ENCODE measurements at places on chromosomes 12 and 14.

GRCh38 chr12:64669270-64669842 lies 59.1 kb downstream of the RASSF3 start:
- DNase-seq: no peak

DNA sequence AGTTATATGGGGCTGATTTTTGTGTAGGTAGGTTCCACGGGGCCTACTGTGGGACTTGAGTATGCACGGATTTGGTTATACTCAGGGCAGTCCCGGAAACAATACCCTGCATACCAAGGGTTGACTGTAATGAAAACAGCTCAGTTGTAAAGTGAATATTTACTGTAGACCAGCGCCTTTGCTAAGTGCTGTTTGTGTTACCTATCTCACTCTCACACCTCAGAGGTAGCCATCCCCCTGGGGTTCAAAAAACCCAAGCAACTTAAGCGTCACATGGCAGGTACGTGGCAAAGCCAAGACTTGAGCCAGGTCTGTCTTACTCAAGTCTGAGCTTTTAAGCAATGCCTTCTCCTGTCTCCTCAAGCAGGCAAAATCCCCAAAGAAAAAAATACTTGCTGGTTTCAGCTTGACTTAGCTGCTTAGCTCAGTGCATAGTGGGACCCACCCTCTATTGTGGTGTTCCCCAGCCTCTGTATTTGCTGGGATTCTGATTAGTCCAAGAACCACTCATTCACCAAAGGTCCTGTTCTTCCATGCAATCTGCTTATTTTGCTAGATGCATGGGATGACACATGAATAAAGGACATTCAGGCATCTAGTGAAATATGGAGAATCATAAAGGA lies 34.2 kb upstream of the STRN3 start:
- no peak for DNase-seq

DNA sequence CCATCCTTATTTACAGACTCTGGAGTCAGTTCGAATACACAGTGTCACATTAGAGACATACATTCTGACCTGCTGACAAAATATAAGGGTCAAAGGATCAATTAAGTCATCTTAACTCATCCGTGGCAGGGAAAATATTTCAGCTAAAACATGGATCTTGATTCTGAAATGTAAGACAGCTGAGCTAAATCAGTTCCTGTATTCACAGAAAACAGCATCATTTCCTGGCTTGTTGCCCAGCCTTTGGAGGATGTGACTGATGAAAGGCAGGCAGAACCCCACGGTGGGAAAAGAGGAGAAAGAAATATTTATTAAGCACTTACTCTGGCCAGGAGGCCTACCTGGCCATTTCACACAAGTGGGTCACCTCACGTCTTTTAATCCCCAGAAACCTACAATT lies 101.9 kb downstream of the GAS2L3 start:
- DNase-seq: peak; percentile 68

GRCh38 chr12:52349196-52349595 lies 18.1 kb downstream of the KRT85 start:
- DNase-seq: no peak

GRCh38 chr12:132245521-132246101 lies 83.8 kb downstream of the GALNT9 start:
- no peak for DNase-seq

DNA sequence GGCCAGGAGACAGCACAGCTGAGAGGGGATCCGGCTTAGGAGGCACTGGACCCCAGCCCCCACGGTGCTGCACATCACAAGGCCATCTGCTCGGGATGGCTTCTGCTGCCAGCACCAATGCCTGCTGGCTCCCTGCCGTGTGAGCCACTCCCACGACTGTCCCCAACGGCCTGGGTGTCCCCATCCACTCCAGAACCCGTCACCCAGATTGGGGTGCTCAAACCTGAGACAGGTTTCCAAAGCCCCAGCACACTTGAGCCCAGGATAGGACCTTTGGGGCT lies 102.4 kb downstream of the RFLNA start:
- no peak for DNase-seq

DNA sequence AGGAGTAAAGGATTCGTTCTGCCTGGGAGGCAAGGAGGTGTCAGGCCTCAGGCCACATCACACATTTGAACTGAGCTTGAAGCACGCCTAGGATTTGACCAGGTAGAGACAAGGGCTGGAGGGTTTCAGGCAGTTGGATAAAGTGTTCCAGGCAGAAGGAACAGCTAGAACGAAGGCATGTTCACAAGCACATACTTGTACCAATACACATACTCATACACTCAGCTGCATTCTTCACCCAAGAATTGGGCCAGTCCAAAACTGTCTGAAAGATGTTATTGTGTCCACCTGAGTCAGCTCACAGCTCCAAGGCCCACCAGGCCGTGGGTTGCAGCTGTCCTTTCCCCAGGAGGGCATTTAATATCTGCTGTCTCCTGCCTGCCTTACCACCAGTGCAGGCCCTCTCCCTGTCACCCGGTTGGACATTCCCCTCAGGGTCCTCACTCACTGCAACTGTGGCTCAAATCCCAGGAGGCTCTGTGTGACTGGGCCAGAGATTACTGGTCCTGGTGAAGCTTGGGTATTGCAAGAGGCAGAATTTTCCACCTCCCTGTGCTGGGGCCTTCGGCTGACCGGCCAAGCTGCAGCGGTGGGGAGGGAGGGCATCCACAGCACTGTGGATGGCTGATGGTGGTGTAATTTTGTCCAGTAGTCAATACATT lies 12.8 kb upstream of the AQP2 start:
- no peak for DNase-seq

GRCh38 chr12:50859621-50860310 lies 17.0 kb downstream of the TMPRSS12 start:
- DNase-seq: no peak

DNA sequence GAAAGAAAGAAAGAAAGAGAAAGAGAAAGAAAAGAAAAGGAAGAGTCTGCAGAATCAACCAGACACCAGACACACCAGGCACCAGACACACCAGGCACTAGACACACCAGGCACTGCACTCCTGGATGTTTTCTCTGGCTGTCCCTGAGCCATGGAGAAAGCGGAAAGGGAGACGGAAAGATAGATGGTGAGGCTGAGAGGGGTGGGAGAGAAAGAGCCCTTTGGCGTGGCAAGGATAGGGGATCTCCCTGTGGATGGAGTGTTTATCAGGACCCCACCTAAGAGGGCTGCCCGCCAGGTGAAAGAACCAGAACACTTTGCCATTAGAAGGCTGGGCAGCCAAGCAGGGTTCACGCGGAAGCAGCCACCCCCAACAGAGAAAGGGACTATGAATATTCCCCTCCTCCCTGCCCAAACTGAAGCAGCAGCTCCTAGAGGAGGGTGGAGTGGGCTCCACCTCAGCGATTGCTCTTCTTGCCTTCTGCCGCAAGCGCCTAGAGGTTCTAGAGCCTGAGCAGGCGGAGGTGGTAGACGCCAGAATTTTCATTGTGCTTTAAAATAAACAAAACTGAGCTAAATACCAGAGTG lies 13.4 kb downstream of the ST8SIA1 start:
- DNase-seq: no peak

DNA sequence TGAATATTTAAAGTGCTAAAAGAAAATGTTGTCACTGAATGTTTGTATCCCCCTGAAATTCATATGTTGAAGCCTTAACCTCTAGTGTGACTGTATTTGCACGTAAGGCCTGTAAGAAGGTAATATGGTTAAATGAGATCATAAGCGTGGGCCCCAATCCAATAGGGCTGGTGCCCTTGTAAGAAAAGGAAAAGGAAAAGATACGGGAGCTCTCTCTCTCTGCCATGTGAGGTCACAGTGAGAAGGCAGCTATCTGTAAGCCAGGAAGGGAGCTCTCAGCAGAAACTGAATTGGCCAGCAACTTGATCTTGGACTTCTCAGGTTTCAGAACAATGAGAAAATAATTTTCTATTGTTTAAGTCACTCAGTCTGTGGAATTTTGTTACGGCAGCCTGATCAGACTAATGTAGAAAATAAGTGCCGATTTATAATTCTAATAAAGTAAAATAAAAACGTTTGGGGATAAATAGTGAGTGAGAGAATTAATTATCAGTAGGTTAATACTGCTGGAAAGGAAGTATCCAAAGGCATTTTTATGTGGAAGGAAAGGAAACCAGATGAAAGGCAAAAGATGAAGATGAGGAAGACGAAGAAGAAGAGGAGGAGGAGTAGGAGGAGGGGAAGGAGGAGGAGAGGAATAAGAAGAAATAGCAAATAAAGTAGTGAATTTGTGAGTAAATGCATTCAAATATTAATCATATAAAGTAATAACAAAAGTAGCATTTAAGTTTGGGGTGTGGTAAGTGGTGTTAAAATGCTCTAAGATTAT lies 188.5 kb upstream of the KRR1 start:
- DNase-seq: no peak

DNA sequence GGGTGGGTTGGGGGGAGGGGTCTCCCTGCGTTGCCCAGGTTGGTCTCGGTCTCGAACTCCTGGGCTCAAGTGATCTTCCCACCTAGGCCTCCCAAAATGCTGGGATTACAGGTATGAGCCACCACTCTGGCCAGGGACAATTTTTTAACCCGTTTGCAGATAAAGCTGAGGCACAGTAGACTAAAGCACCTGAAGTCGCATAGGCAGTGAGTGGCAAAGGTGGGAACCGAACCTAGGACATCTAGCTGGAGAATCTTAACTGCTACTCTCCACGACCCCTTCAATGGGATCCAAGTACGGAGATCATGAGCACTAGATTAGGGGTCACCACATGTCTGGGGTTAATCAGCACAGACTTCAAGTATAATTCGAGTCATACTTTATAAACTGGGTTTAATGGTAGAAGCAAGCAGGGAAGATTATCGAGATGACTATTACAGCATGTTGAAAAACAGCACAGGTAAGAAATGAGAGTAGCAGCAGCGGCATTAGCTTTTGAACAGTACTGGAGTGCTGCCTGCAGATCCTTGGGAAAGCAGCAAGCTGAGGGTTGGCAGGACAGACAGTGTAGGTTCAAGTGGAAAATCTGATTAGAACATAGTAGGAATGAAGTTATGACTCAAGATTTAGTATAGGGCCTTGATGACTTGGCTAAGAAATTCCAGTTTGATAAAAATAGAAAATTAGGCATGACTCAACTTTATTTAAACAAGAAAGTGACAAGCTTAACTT lies 23.9 kb downstream of the NID2 start:
- no peak for DNase-seq

DNA sequence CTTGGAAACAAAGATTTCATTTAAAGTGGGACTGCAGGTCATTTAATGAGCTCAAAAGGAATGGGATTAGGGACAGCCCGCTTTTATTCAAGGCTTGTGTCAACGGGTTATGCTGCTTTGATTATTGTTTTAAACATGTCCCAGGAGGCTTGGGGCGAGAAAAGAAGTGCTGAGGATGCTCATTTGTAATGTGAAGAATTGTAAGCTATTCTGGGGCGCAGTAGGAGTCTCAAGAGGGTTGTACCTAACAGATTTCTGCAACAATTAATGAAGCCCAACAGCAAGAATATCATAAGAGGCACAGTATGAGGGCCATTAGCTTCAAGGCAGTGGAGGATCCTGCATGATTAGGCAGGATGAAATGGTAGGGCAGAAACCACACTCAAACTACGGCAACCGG lies 122.5 kb downstream of the KTN1 start:
- no peak for DNase-seq

GRCh38 chr12:108854451-108855283 lies 2.7 kb downstream of the SSH1 start:
- DNase-seq: peak; percentile 81

GRCh38 chr14:73500360-73500759 lies 9.6 kb downstream of the RIOX1 start:
- DNase-seq: no peak

- DNase-seq: no peak
Measured at GRCh38 chr14:28770061-28770460, 3.5 kb downstream of the FOXG1 start.

GRCh38 chr14:54845641-54846040 lies 57.0 kb downstream of the GCH1 start:
- DNase-seq: no peak

GRCh38 chr12:7282844-7283243 lies 21.0 kb upstream of the ACSM4 start:
- DNase-seq: no peak

- DNase-seq: no peak
Measured at GRCh38 chr14:47277703-47278102, 397.7 kb downstream of the MDGA2 start.

DNA sequence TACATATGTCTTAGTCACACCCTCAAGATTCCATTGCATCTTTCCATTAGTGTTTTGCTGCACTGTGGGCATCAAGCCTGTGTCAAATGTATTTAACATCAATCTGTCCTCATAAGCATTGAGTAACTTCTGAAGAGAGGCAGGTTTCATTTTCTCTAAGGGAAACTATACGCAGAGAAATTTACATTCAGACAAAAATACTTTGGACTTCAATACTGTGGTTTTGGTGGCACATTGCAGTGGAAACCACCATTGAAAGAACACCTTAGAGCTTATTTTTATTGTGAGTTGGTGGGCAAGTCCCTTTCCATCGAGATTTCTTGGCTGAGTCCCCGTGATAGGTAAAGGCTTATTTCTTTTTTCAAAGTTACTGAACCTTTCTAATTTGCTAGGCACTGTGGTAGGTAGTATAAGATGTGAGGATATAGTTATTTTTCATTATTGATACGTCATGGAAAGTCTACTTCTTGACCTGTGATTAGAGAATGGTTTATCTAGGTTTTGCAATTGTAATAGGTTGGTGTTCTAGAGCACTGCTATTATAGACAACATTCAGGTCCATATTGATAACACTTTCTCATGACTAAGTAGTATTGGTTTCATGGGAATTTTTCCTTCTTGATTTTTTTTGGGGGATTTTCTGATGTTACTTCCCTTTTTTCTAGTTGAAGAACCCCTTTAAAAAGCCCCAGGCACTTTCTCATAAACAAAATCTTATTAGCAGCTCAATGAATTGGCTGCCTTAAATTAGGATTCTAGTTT lies 81.9 kb downstream of the CFAP54 start:
- DNase-seq: no peak

- no peak for DNase-seq
Measured at GRCh38 chr12:11499806-11500187, 104.4 kb upstream of the PRB2 start.

DNA sequence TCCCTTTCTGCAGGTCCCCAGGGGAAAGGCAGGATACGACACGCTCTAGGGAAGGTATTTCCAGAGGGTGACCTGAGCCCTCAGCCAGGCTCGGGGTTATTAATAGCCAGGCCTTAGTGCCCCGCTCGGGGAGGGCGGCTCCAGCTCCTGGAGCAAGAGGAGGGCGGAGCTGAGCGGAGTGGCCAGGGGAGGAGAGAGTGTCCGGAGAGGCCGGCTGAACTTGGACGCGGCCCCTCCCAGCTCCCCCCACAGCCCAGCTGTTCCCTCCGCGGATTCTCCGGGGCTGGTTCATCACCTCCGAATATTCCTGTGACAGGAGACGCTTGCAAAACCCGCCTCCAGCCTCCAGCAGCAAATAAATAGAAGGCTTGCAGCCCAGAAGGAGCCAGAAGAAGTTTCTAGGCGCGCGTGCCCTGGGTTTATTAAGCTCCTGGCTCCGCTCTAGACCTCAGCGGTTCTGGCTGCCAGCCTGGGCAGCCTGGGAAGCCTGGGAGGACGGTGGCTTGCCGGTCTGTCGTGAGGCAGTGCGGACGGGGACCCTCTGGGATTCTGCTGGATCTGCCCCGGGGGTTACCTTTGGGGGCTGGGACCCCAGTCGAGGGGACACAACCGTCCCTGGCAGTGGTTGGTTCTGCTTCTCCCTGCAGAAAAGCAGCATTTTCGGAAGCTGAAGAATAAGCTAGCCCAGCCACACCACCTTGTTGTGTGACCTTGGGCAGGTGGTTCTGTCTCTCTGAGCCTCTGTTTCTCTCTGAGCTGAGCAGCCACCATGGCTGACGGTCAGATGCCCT lies at the start of gene HSPB8:
Gene HSPB8 (plus strand): TSS at position 388 of the 791 bp plus-strand sequence. CDS start 382 bp downstream, at position 770.
- DNase-seq: no peak

Measured in foreskin melanocyte (primary cell).